Dermis blood vessel endothelial cell (primary cell): ENCODE measurements at places on chromosomes 5 and 9. TPM values are rescaled to one million over a fixed set of nuclear protein-coding genes. Genes with fewer than 3 reads are reported as not detected.

Gene DMRT2
- not detected in 2 replicates for total RNA-seq

Gene GFM2
- total RNA-seq = 41.2 and 49.2 TPM in 2 replicates

Gene ADAMTS19
- total RNA-seq = not detected in 2 replicates

Gene IRX2
- 0.33 and 1.7 TPM in 2 replicates for total RNA-seq

Gene PCDHB3
- total RNA-seq = 0.51 TPM in 2 replicates

Gene TMEM252
- 0.51 TPM in 1 of 2 replicates, not detected in the other for total RNA-seq

Gene FIBCD1
- total RNA-seq = under 0.01 and 0.05 TPM in 2 replicates

Gene CNTNAP3B
- 87.2 and 232 TPM in 2 replicates for total RNA-seq

Gene STKLD1
- total RNA-seq = 0.47 and 1.2 TPM in 2 replicates

Gene SHISAL2B
- not detected in 2 replicates for total RNA-seq

Gene NUTM2G
- not detected in 2 replicates for total RNA-seq

Gene NRARP
- 64.3 and 82.2 TPM in 2 replicates for total RNA-seq
